CD4-positive, alpha-beta T cell treated with Interleukin-4 for 1 hour (primary cell): ENCODE measurements at places on chromosomes 16 and 17.

DNA sequence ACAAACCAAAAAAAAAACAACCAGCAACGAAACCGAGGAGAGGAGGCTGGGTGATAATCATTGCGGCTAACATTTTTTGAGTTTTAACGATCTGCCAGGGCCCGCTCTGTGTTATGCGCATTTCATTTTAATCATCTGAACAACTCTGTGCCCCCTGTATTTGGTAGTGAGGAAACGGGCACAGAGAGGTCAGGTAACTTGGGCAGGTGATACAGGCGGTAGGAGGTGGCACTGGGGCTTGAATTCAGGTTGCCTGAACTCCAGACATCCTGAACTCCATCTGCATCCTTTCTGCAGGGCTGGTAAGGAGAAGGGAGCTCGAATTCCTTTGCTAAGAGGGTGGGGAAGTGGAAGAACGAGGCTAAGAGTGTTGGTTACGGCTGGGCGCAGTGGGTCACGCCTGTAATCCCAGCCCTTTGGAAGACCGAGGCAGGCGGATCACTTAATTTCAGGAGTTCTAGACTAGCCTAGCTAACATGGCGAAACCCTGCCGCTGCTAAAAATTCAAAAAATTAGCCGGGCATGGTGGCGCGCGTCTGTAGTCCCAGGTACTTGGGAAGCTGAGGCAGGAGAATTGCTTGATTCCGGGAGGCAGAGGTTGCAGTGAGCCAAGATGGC, 1.1 kb downstream of the CLUAP1 start:
- DNase-seq, result no peak

DNA sequence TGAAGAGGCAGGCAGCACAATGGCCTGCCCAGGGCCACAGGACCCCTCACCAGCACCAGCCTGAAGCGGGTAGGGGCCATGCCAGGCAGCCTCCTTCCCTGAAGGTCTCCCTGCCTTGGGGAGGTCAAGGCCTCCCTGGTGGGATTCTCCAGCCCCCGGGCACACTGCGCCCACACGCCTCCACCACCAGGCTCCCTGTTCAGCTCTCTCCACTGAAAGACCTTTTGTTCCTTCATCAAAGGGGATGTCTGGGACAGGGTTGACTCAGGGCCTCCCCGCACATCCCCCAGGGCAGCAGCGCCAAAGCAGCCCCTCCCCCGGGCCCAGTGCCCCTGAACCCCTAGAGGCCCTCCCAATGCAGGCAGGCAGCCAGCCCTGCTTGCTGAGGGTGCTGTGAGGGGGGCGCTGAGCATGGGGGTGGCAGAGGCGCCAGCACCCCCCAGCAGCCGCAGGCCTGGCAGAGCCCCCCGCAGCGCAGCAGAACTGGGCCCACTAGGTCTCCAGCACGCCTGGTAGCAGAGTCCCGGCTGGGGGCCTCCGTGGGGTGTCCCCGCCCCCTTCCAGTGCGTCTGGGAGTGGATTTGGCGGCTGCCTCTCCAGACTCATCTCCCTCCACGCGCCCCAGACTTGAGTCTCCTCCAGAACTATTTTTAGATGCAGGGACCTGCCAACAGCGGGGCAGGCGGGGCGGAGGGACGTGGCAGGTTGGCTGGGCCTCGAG, 13.1 kb downstream of the BCAR1 start:
- DNase-seq, result no peak

DNA sequence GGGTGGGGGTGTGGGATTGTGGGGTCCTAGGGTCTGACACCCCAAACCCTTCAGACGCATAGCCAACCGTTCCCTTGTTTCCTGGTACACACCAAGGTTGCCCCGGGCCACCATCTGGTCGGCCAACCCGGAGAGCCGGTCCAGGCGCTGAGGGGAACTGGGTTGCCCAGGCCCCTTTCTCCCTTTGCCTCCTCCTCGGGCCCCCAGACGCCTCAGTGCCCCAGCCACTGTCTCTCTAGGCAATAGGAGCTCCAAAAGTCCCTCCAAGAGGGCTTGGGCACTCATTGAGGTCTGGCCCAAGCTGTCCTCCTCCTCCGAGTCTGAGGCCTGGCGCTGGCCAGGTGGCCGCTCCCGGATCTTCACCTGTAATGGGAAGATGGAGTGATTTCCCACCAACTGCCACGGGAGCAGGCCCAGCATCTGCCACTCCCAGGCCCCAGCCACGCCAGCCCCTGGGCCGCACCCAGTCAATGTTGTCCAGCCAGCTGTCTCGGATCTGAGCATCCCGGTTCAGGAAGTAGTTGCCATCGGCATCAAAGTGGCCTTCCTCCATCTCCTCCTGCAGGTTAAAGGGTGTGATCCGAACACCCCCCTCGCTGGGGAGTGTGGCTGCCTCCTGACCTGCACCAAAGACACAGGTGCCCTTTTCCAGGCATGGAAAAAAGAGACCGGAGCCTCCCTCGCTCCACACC, 1.5 kb downstream of the CD2BP2 start:
- no peak for DNase-seq

DNA sequence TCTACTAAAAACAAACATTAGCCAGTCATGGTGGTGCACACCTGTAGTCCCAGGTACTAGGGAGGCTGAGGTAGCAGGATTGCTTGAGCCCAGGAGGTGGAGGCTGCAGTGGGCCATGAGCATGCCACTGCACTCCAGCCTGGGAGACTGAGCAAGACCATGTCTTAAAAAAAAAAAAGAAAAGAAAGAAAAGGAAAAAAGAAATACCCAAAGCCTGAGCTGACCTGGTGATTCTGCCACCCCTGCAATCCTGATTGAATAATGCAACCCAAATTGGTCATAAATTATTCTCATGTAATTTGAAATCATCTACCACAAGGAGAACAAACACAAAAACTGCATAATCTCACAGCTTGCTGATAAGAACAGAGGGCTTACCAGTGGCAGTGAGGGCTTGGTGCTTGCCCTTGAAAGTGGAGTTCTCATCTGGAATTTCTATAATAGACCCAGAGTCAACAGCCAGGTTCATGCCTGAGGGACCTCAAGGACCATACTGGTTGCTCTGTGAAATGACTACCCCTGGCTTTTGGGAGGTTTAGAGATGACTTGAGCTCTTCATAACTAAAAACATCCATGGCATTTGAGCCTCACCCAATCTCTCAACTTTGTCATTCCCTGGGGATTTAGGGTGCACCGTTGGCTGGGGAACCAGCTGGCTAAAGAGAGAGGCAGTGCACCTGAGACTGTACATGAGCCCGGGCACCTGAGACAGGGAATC, 35.4 kb upstream of the TMC5 start:
- no peak for DNase-seq
